ENCODE measurements at places on chromosomes 6 and 20.

DNA sequence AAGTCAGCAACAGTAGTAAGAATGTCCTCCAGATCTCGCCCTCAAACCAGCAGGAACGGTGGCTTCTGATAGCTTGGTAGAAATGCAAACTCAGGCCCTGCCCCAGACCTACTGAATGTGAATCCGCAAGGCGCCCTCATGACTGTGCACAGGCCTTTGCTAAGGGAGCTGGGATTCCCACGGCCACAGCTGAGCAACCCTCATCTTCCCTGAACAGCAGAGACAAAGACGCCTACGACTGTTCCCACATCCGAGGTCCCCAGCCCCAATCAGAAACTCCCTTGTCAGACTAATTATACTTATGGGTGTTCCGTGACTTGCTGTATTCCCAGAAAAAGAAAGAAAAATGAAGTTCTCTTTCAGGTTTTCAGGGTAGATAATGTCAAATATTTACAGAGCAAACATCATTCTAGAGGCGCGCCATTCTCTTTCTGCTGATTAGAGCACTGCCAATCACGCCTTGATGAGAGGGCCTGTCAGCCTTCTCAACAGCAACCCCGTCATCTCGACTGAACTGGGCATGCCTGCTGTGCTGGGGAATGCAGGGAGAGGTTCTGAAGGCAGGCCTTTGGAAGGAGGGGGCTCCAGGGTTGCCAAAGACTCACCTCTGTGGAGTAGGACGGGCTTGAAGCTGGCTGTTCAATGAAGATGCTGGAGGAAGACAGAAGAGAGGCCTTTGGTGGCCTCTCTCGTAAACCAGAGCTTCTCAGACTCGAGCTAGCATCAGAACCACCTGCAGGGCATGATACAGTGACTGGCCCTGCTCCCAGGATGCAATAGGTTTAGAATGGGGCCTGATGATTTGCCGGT lies 79.9 kb downstream of the ZNF217 start:
- no peak for DNase-seq

- DNase-seq, result no peak
Measured at GRCh38 chr20:23998392-23998791, 9.8 kb upstream of the GGTLC1 start.

GRCh38 chr6:140909156-140909555 lies 1223.6 kb upstream of the GJE1 start:
- DNase-seq, result no peak

- no peak for DNase-seq
Measured at GRCh38 chr6:103893141-103893581, 966.6 kb downstream of the HACE1 start.

- DNase-seq, result no peak
Measured at GRCh38 chr20:22679197-22679596, 94.8 kb upstream of the FOXA2 start.

GRCh38 chr6:40587240-40588069 lies at the start of gene LRFN2:
TSS of gene LRFN2 (minus strand) at chr6:40587364.
- DNase-seq, result peak; percentile 56

GRCh38 chr6:33782561-33782960 lies 6.4 kb downstream of the LEMD2 start:
- DNase-seq, result no peak

GRCh38 chr20:59145924-59146779 lies 17.5 kb upstream of the ZNF831 start:
- no peak for DNase-seq

- no peak for DNase-seq
Measured at GRCh38 chr6:157944983-157945931, 36.4 kb upstream of the SYNJ2 start.

DNA sequence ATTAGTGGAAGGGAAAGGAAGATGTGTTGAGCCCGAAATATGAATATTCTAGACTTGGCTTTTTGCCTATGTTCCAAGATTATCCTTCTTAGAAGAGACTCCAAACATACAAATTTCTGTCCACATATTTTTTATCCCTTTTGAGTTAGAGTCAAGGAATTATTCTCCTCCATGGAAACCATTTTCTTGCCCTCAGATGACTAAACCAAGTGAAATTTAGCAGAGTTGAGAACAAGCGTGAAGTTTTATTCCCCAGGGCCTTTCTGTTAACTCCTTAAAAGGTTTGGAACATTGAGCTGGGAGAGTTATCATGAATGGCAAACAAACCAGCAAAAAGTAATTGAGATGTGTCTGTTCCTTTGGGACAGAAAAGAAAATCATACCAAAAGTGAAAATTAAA lies 286.1 kb upstream of the PLCB4 start:
- DNase-seq, result no peak

- DNase-seq, result no peak
Measured at GRCh38 chr6:144856622-144857021, 571.5 kb downstream of the UTRN start.

- DNase-seq, result no peak
Measured at GRCh38 chr20:62061851-62062423, 3.7 kb downstream of the TAF4 start.

DNA sequence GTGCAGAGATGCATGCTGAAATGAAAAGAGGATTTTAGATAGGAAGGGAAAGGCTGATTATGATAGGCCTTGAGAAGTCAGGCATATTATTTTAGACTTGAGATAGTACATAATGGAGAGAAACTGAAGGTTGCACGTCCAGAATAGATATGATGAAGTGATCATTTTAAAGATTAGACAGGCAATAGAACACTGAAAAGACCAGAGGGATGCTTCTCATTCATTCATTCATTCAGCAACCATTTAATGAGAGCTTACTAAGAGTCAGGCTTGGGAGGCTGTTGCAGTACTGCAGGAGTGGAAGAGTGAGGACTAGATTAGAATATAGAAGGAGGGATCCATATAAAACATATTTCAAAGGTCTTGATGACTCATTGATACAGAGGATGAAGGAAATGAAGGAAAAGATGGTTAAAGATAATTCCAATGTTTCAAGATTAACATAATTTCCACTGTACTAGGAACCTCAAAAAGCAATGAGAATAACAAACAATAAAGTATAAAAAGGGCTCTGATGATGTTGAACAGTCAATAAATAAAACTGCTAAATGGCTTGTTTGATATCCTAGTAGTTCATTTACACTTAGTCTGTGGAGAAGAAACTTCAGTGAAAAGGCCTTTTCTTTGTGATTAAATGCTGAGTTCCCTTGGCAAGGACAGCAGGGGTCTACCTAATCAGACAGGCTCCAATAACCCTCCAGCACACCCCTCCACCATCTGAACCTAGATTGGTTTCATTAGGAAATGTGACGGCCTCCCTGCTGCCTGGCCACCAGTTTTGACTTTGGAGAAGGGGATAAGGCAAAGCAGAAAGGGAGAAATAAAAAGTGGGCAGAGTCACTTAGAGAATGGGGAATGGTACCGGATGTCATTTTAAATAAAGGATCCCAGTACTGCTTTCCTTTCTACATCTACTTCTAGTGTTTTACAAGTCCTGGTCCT lies 5.3 kb upstream of the FBXO9 start:
- no peak for DNase-seq

- DNase-seq, result peak; percentile 68
Measured at GRCh38 chr6:169724494-169725124, at the start of gene PHF10. TSS of gene PHF10 (minus strand) at chr6:169724500. CDS start at chr6:169723931, 569 bp downstream.

DNA sequence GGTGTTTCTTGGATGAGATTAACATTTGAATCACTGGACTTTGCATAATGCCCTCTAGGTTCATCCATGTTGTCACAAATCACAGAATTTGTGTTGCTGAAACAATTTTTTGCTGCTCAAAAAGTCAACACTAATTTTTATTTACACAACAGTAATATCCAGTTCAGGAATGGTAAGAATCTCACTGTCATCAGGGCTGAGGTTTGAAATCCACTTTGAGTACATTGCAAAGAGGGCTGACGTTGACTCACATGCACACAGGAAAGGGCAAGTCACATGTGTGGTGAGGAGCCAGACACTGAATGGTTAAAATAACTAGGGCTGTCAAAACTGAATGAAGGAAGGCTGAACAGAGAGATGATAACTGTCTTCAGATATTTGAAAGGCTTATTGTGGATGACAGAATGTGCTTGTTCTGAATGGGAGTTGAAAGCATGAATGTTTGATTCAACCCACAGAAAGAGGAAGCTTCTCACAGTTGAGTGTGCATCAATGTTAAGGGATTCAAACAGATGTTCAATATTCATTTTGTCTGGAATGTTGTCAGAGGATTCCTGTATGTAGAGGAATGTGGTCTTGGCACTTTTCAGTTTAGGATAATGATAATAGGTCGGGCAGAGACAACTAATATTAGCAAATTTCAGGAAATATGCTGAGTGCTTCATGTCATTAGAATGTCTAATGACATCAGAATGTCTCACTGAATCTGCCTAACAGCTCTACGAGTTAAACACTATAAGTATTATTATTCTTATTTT lies 3.6 kb upstream of the ADGRG6 start:
- DNase-seq, result no peak

GRCh38 chr20:48826069-48826468 lies 1.7 kb downstream of the PREX1 start:
- no peak for DNase-seq

- no peak for DNase-seq
Measured at GRCh38 chr6:132084811-132085509, 133.8 kb upstream of the CCN2 start.

- no peak for DNase-seq
Measured at GRCh38 chr6:41642090-41642959, 4.1 kb downstream of the MDFI start.

GRCh38 chr20:20956513-20956931 lies 149.6 kb downstream of the LINC00237 start:
- no peak for DNase-seq

DNA sequence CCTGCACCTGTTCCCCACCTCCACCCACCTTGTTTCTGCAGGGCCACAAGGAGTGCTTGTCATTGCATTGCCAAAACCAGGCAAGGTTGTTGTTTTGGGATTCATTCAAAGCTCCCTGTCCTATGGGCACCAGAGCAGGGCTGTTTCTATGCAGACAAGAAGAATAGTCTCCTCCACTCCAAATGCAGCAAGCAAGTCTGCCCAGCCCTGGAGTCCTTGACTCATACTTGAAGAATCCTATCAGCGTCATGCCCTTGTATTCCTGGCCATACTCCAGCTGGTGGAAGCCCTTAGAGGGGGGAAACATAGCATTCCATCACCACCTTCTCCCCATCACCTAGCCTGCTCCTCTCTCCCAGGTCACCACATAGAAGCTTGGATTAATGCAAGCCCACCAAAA lies 145.3 kb upstream of the ECI2 start:
- DNase-seq, result no peak

GRCh38 chr6:120320481-120321162 lies 971.1 kb upstream of the MAN1A1 start:
- DNase-seq, result no peak

DNA sequence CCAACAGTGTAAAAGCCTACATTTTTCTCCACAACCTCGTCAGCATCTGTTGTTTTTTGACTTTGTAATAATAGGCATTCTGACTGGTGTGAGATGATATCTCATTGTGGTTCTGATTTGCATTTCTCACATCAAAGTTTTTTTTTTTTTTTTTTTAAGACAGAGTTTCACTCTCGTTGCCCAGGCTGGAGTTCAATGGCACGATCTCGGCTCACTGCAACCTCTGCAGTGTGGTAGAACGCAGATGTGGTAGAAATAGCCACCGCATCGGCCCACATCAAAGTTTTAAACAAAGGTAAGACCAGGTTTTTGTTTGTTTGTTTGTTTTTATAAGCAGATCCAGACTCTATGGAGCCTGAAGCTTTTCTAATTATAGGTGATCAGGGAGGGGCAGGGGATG lies 12.7 kb upstream of the PPP1R3G start:
- DNase-seq, result no peak

DNA sequence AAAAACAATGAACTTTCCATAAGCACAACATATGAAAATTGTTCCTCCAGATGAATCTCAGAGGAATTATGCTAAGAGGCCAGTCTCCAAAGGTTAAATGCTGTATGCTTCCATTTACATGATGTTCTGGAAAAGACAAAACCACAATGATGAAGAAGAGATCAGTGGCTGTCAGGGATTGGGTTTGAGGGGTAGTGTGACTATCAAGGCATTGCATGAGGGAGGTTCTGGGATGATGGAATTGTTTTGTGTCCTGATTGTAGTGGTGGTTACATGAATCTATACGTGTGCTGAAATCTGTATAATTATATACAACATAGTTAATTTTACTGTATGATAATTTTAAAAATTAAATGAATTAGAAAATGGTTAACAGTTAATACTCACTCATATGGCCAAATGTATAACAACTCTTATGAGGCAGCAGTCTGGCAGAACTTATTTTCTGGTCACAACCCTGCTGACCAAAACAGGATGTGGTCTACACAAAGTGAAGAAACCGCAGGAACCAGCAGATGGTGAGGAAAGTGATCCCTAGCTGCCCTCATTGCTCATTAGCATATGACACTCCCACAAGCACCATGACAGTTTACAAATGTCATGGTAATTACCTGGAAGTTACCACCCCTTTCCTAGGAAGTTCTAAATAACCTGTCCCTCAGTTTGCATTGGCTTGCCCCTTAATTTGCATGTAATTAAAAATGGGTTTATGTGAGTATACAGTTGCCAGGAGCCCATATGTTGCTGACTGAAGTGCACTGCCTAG lies 31.9 kb downstream of the NSFL1C start:
- no peak for DNase-seq

GRCh38 chr20:467755-468154 lies 5.4 kb upstream of the TBC1D20 start:
- DNase-seq, result no peak

DNA sequence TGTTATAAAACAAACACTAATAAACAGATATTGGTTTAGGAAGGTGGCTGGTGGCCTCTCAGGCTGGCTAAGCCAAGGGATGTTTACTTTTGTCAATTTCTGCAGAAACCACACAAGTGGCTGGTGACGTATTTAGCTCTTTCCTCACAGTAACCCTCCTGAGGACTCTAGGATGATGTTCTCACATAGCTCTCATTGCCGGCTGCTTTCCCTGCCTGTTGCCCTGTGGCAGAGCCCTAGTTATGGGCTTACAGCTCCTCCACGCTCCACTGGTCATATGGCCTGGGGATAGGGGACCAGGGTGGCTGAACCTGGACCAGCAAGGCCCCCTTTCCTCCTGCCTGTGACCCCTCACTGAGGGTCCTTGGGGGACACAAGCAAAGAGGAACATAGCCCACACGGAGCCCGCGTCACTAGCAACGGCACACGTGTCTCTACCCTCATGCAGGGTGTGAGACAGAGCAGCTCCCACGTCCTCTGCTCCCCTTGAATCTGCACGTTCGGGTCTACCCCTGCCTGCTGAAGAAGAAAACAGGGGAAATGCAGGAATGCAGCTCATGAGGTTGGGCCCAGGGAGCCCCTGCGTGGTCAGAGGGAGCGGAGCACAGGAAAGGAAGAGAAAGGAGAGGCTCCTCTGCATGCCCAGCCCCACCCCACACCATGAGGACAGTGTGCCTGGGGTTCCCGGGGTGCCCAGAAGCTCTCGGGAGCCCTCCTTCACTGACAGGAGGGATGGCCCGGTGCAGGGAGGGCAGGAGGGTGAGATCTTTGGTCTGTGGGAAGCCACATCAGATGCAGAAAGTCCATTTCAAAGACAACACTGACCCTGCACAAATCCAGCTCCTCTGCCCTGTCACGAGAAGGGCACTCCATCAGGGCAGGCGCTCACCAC lies 13.9 kb downstream of the RAMACL start:
- no peak for DNase-seq

DNA sequence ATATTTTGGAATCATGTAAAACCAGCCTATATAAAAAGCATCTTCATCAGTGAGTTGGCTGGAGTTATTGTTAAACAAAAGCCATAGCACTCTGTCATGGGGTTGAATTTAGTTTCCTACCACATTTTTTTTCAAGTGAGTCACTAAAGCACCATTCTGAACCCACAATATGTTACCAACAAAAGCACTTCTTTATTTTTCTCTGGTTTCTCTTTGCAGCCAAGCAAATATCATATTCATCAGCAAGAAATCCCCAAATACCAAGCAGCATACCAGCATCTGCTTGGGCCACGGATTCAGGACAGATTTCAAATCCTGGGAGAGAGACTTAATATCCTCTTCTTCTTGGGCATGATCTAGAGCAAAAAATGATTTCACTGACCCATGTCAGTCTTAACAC lies 441.4 kb downstream of the BCKDHB start:
- no peak for DNase-seq

Data from memory B cell (primary cell).